ENCODE measurements at places on chromosomes 7 and 10.

DNA sequence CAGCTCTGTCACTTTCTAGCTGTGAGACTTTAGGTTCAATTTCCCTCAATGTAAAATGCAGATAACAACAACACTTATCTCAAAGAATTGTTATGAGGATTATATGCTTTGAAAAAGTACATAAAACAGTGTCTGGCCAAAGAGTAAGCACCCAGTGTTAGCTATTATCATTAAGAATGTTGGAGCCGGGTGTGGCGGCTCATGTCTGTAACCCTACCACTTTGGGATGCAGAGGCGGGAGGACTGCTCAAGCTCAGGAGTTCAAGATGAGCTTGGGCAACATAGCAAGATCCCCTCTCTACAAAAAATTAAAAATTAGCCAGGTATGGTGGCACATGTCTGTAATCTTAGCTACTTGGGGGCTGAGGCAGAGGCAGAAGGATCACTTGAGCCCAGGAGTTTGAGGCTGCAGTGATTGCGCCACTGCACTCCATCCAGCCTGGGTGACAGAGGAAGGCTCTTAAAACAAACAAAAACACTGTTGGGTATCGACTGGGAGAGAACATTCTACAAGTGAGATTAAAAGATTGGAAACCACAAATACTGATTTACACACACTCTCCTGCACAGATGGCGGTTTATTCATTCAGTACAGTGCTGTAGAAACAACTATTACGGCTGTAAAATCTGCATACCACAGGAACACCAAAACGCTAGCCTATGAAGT is 107.3 kb downstream of the PROSER2 start:
- H3K36me3 ChIP-seq, result peaks cover 44% of the 10 kb centered on the region
- H3K4me1 ChIP-seq, result no peaks in the 10 kb centered on the region
- no peaks in the 10 kb centered on the region for H3K27me3 ChIP-seq

- no peaks in the 10 kb centered on the region for H3K36me3 ChIP-seq
- H3K27ac ChIP-seq, result no peak overlapping the region
- DNase-seq, result no peak
Measured at GRCh38 chr7:391411-391951, 101.5 kb downstream of the FOXL3 start.

DNA sequence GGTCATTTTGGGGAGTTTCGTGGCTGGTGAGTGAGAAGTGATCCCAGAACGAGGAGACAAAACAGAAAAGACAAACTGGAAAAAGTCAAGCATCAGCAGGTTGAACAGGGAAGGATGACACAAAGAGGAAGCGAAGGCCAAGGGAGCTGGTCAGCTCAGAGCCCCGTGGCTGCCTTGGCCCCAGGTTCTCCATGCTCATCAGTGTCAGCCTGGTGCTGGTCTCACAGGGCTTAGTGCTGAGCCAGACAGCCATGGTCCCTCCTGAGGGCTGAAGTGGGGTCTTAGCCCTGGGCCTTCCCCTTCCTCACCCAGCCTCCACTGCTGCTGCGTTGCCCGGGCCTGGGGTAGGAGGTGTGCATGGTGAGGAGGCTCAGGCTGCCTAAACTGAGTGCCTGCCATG is 183.6 kb downstream of the PFKFB3 start:
- no peaks in the 10 kb centered on the region for H3K36me3 ChIP-seq
- DNase-seq, result no peak
- H3K27ac ChIP-seq, result no peak overlapping the region
- H3K27me3 ChIP-seq, result no peaks in the 10 kb centered on the region
- no peak overlapping the region for H3K4me3 ChIP-seq

- H3K27me3 ChIP-seq, result no peaks in the 10 kb centered on the region
- H3K36me3 ChIP-seq, result no peaks in the 10 kb centered on the region
- no peak overlapping the region for H3K27ac ChIP-seq
- no peaks in the 10 kb centered on the region for H3K4me1 ChIP-seq
- H3K4me3 ChIP-seq, result no peak overlapping the region
Measured at GRCh38 chr10:96402417-96403305, 43.9 kb upstream of the OPALIN start.

GRCh38 chr7:105015390-105015965 is 1.5 kb downstream of the KMT2E start:
- no peaks in the 10 kb centered on the region for H3K36me3 ChIP-seq
- peak overlapping the region; percentile 100 for H3K27ac ChIP-seq
- H3K27me3 ChIP-seq, result no peaks in the 10 kb centered on the region

DNA sequence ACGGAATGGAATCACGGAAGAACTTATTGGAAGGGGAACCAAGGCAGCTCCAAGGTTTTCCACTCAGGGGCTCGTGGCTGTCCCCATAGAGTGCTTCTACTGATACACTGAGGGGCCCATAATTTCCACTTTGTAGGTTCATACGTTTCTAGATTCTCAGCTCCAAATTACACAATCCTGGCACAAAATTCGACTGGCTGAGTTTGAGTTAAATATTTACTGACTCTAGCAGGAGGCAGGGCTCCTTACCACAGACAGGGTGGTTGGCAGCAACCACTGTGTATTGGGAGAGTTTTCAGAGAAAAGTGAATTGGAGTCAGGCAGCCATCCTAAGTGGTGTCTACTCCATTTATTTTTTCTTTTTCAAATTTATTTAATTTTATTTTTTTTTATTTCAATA is 55.4 kb upstream of the SEC61G start:
- H3K27me3 ChIP-seq, result no peaks in the 10 kb centered on the region
- no peak overlapping the region for H3K4me3 ChIP-seq
- no peaks in the 10 kb centered on the region for H3K36me3 ChIP-seq
- H3K27ac ChIP-seq, result no peak overlapping the region

DNA sequence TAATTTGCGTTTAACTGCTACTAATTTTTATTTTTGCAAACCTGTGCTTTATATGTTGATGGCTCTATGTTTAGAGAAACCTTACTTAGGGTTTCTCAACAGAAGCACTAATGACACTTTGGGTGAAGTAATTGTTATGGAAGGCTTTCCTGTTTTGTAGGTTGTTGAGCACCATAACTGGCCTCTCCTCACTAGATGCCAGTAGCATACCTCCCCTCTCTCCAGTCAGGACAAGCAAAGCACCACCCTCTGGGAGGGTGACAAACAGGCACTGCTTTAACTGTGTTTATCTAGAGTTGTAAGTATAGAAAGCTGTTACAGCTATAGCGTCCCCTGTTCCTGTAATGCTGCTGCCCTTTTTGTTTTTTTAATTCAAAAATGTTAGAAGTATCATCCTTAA is 60.9 kb downstream of the WAC start:
- no peaks in the 10 kb centered on the region for H3K4me1 ChIP-seq
- no peak overlapping the region for H3K27ac ChIP-seq
- H3K4me3 ChIP-seq, result no peak overlapping the region
- peaks cover 84% of the 10 kb centered on the region for H3K36me3 ChIP-seq
- DNase-seq, result no peak
- no peaks in the 10 kb centered on the region for H3K27me3 ChIP-seq

All from SJCRH30 (cell line).